BE2C (cell line): ENCODE measurements at places on chromosomes 5 and 9.

DNA sequence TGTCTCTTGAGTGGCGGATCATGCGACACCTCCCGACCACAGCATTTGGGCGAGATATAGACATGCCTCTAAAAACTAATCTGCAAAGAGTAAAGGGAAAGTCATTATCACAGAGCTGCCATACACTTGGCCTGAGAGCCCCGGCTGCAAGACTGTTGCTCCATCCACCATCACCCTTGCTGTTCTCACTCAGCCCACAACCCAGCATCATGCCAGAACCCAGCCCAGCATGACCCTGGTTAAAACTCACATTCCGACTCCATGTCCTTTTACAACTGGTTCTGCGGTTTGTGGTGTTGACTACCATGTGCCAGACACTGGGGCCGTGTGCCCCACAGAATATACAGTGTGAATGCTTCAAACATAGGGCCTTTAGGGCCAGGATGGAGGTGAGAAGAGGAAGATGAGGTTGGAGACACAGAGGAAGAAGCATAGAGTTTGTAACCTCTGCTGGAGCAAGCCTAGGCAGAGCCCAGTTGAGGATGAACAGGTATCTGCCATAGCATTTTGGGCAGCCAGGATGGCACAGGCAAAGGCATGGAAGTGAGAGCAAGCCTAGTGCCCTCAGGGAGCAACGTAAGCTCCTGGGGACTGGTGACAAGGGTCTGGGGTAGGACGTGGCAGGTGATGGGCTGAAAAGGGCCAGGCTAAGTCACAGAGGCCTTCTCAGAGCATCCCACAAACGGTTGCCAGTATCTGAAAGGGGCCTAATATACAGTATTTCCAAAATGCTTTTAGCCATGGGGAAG is 37.5 kb upstream of the SMU1 start:
- no peak for DNase-seq

DNA sequence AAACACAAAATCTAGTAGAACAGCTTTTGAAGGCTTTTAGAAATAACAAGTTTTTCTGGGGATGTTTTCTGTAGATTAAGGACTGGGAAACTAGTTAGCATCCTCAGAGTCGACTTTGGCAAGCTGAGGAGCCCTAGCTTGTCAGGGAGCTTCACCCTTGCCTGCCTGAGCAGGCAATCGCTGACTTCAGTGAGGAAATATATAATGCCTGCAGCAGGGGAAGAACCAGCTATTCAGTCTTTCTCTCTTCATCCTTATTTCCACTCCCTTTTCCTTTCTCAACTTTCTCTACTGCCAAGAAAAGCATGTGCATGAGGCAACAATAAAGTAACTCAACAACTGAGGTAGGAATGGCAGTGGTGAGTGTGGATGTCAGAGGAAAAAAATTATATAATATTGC is 54.7 kb downstream of the PLK2 start:
- DNase-seq = no peak

DNA sequence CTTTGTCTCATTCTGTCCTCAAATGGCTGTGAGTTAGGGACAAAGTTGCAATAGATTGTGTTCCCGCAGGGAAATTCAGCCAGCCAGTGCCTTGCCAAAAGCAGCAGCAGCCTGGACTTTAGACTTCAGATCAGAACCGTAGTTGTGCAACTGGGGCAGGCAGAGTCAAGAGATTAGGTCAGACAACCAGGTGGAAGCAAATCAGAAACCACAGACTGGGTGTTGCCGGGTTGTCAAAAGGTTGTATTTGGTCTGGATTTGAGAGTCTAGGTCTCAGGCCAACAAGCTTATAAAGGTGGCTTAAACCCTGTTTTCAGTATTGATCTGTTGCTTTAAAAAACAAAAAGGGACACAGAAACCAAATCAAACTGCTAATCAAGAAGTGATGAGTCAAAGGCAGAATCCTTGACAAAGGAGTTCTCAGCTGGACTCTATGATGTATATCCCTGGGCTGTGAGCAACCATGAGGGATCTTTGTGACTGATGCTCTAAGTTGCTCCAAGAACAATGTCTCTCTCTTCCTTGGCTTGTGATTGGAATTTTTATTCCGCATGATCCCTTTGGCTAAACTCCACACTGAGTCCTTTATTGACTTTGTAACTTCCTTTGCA is 20.9 kb downstream of the RFK start:
- no peak for DNase-seq

DNA sequence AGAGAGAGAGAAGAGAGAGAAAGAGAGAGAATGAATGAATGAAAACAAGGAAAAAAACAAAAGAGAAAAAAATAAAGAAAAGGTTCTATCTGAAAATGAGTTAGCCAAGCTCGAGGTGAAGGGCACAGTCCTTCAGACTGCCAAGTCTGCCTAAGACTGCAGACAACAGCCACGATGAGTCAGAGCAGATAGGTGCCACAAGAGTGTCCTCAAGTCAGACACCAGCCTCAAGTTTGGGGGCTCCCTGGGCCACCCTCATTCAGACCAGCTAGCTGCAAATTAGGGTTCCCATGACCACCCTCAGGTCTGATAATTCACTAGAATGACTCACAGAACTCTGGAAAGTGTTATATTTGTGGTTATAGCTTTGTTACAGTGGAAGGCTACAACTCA is 13.9 kb upstream of the HABP4 start:
- DNase-seq = no peak
